ENCODE measurements at places on chromosomes 3 and 15.

DNA sequence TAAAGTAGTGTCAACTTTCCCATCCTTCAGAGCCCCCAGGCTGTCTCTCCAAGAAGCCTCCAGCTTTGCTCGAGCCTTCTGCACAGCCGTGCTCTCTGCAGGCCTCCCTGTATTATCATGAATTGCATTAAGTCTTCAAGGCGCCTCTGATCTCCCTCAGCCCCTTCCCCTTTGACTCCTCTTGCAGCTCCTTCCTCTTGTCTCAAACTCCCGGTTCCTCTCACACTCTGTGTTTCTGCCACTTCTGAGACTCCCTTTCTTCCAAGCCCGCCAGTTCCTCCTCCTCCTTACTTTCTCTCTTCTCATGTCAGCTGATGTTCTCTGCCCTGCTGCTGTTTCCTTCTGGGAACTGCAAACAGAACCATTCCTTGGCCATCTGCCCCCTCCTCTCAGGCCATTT lies 418.8 kb downstream of the EPHB1 start:
- no peak for DNase-seq

DNA sequence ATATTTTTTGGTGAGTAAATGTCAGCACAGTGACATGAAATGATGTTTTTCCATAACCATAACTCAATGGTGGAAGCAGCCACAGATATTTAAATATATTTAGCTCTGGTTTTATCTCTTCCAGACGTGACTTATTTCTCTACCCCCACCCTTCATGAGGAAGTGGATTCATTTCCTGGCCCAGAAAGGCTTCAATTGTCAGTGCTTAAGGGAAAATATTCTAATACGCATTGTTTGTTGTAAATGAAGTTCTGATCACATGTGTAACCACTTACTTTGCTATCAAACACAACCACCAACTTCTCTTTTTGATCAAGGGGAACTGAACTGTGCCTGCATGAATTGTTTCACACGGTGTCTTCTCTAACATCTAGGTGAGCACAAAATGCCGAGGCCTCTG lies 14.0 kb downstream of the CLDN16 start:
- no peak for DNase-seq

DNA sequence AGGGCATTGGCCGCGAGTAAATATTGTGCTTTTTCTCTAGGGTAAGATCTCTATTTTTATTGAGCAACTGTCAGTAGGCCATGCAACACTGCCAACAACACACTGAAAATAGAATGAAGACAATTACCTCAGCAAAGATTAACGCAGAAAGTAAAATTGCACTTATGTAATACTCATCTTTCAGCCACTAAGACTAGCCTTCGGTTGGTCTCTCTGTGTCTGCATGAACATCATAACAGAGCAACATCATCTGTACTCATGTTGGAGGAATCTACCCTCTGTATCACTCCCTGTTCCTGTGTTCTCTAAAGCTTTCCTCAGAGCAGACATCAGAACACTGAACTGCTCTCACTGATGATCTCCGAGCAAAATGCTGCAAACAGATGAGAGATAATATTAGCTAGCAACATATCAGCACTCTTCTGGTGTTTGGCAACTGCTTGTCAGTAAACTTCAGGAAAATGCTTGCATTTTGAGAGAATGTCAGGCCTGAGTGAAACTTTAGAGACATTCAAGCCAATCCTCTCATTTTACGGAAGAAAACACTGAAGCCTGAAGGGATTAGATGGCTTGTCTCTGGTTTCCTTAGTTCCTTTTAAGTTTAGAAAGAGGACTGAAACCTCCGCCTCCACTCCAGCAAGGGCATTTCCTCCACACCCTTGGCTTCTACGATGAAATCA lies 8.4 kb upstream of the LRRC3B start:
- no peak for DNase-seq

GRCh38 chr15:56207711-56208110 lies 36.0 kb downstream of the RFX7 start:
- no peak for DNase-seq

DNA sequence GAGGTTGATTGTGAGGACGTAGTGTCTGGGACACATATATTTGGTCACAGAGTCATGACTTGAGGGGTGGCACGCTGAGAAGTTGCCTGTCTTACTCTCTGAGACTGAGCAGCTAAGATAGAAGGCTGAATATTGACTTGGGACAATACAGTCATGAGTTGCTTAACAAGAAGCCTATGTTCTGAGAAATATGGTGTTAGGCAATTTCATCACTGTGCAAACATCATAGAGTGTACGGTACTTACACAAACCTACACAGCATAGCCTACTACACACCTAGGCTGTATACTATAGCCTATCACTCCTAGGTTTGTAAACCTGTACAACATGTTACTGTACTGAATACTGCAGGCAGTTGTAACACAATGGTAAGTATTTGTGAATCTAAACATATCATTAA lies 30.3 kb upstream of the SPESP1 start:
- no peak for DNase-seq

DNA sequence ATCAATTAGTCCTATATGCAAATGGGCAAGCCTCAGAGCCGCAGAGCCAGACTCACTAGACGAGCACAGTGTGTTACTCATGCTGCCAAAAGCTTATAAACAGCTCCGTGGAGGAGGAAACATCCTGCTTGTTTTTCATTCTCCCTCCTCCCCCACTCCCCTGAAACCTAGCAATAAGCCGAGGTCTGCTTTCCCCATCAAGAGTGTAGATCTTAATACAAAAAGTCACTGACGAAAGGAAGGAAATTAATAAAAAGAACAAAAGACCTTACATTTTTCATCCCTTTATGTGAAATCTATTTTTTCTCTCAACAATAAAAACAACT lies 88.5 kb downstream of the XXYLT1 start:
- no peak for DNase-seq
